NCI-H1930 (cell line): ENCODE measurements at places on chromosomes 1 and 21.

- no peak for DNase-seq
Observed at GRCh38 chr1:154707901-154708463, 100.0 kb upstream of the ADAR start.

- DNase-seq: peak; percentile 18
Observed at GRCh38 chr1:35451125-35451528, 106.1 kb downstream of the KIAA0319L start.

GRCh38 chr1:19969898-19970660 lies 9.3 kb downstream of the PLA2G2A start:
- no peak for DNase-seq

GRCh38 chr1:154328318-154329151 lies 3.2 kb downstream of the ATP8B2 start:
- peak; percentile 46 for DNase-seq

DNA sequence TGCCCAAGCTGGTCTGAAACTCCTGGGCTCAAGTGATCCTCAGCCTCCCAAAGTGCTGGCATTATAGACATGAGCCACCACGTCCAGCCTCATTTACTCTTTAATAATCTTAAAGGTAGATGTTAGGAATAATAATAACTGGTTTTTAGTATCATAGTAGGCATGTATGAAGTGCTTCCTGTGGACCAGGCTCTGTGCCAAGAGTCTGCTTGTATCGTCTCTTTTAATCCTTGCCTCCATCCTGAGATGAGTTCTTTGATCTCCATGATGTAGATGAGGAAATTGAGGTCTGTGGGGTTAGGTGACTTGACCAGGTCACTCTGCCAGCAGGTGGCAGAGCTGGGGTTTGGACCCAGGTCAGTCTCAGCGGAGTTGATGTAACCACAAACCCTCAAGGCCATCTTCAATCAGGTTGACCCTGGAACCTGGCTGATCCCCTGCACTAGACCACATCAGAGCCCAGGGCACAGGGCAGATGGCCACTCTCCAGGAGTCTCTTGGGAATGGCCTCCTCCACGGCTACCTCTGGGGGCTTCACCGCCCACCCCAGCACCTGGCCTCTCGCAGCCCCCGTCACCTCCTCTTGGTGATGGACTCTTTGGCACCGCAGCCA lies 11.3 kb downstream of the EFHD2 start:
- no peak for DNase-seq

- no peak for DNase-seq
Observed at GRCh38 chr1:151255381-151255780, 847 bp downstream of the PSMD4 start.

GRCh38 chr1:69321311-69321710 lies 246.4 kb upstream of the LRRC7 start:
- DNase-seq: no peak

GRCh38 chr21:39020751-39021477 lies 162.3 kb downstream of the PSMG1 start:
- no peak for DNase-seq

DNA sequence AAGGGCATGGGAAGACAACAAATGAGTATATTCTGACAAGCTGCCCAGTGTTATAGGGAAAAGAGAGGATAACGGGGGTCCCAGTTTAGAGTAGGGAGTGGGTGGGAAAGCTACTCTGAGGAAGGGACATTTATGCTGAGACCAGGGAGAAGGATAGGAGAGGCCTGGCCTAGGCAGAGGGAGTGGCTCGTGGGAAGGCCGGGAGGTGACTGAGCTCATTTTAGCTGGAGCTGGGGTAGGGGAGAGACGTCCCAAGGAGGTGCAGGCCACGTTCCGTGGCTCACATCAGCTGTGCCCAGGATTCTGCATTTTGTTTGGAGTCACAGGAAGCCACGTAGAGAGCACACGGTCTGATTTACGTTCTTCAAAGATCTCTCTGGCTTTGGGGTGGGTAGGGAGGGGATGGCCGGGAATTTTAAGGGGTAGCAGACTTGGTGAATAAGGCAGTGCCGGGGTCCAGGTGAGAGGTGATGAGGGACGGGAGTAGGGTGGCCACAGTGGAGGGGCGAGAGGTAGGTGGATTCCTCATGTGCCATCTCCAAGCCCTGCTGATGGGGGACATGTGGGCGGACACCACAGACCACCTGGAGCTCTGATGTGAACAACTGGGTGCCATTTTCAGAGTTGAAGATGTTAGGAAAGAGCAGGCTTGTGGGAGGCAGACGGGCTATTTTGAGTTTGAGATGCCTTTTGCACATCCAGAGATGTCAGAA lies 4.7 kb downstream of the TINAGL1 start:
- DNase-seq: no peak

GRCh38 chr1:36658838-36659237 lies 176.1 kb upstream of the CSF3R start:
- no peak for DNase-seq

DNA sequence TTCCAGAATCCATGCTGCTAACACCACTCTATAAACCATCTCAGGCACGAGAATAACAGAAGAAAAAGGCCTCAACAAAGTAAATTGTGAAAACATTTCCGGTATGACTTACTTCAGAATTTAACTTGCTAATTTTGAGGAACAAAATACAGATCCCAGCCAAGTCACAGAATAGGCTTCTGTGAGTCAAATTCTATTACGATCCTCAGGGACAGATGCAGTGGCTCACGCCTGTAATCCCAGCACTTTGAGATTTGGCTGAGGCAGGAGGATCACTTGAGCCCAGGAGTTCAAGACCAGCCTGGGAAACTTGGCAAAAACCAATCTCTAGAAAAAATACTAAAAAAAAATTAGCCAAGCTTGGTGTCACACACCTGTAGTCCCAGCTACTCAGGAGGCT lies 8.8 kb upstream of the CCDC27 start:
- no peak for DNase-seq

DNA sequence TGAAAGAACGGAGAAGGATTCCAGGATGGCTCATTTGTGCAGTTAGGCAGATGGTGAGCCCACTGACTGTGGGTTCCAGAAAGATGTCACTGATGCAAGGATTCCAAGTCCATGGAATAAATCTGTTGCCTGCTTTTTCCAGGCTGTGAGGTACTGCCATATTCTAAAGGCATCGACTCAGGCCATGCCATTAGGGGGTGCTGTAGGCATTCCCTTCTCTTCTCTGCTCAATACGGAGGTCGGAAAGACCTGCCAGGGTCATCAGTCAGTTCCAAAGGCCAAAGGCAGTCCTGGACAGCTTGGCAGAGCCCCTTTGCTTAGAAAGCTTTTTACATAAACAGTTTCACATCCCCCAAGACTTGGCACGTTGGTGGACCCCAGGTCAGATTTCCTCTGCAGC lies 31.7 kb upstream of the TMEM125 start:
- peak; percentile 23 for DNase-seq

DNA sequence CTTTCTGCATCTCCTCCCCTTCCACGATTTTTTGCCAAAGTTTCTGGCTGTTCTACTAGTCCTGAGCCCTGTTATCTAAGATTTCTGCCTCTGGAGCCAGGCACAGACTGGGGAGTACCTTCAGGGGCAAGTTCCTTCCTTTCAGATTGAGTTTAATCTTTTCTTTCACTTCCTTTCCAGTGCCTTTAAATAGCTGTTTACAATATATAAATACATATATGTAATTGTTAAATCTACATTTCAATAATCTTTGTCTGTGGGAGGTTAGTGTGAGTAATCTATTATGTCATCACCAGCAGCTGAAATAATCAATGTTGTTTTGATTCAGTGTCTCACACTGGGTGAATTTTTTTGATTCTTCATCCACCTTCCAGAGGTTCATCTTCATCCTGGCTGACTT lies 31.8 kb downstream of the DIPK1A start:
- DNase-seq: no peak

DNA sequence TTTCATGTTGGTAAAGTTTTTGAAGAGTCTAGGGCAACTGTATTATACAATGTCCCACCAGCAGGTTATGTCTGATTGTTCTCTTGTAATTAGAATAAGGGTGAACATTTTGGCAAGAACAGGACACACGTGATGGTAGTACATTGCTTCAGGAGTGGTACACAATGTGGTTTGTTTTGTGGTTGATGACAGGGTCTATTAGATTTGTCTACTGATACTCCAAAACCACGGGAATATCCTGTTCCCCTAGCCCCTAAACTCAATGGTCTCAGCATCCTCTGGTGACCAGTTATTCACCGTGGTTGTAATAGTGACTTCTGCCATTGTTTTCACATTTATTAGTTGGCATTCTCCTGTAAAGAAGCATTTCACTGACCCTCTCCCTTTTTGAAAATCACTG lies 22.1 kb upstream of the ACTA1 start:
- no peak for DNase-seq

DNA sequence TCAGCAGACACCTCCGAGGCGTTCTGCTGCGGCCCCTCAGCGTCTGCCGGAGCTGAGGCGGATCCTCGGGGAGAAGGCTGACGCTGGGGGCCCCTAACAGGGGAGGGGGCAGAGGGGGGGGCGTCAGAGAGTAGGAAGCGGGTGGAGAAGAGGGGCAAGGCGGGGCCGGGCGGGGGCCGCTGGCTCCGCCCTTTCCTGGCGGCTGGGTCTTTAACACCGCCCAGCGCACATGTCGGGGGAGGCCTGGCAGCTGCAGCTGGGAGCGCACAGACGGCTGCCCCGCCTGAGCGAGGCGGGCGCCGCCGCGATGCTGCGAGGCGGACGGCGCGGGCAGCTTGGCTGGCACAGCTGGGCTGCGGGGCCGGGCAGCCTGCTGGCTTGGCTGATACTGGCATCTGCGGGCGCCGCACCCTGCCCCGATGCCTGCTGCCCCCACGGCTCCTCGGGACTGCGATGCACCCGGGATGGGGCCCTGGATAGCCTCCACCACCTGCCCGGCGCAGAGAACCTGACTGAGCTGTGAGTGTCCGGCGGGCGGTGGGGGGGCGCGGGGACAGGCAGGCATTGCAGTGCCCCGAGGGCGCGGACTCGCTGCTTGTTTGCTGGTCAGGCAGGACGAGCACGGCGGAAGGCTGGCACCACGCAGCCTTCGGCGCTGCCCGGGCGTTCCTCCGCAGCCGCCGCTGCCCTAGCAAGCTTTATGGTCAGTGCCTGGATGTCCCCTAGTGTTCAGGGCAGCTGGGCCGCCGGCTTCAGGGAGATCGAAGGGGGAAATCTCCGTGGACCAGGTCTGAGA lies at the start of gene NTRK1:
NTRK1 (plus strand) TSS at position 238 of the 796 bp plus-strand sequence; CDS start at position 308, 70 bp downstream.
- DNase-seq: peak; percentile 33

- DNase-seq: no peak
Observed at GRCh38 chr1:234856845-234857245, 246.9 kb upstream of the IRF2BP2 start.

DNA sequence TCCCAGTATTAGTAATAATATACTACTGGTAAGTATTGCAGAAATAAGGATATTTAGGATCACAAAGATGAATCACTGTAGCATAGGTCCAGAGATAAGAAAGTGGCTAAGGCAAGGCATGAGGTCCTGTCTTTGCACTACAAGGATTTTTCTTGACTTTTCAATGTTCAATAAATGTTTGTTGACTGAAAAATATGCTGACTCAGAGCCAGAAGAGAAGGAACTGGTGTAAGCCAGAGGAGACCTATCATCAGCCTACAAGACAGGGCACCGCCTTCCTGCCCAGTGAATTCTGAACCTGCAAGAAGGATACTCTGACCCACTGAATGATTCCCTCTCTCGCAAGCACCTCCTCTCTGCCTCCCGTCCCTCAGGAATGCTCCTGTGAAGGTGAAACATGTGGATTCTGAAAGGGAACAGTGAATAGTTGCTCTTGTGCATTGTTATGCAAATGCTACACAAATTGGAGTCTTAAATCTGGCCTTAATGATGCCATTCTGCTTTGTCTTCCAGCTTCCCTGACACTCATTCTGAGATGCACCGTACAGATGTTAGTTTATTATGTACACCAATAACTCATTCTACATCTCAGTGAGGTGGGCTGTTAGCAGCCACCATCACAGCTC lies 540.0 kb downstream of the OMA1 start:
- no peak for DNase-seq

DNA sequence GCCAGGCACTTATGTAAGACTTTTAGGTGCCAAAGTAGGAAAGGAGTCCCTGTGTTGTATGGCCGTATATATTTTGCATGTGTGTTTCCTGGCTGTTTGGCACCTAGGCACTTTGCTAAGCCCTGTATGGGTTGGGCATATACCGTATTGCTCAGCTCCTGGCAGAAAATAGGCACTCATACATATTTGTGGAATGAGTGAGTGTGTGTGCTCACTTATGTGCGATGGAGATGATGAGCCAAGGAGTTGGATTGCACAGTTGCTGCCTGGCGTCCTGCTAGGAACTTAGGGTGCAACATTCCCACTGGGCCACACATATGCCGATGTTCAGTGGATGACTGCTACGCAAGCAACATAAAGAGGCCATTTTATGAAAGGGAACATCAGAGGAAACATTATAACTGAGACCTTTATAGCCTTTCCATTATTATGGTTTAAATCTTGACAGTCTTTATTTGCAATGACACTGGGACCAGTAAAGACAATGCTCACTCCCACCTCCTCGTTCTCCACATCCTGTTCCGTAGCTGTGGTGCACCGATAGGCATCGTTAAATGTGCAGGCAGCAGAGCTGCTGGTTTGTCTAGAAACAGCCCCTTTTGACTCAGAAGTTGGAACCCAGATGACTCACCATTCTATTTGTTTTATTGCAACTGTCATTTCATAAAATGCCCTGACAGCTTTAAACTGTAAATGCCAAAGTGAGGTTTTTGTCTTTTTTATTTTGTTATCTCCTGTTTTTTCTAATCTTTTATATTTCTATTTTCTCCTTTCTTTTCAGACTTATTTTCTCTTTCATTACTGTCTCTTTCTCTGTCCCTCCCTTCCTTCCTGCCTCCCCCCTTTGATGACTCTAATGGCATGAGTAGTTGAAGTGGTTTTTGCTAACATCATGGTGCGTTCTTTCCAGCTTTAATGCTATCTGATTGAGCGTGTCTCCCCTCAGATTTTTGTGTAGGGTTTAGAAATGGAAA lies 36.1 kb downstream of the PEX14 start:
- DNase-seq: no peak

DNA sequence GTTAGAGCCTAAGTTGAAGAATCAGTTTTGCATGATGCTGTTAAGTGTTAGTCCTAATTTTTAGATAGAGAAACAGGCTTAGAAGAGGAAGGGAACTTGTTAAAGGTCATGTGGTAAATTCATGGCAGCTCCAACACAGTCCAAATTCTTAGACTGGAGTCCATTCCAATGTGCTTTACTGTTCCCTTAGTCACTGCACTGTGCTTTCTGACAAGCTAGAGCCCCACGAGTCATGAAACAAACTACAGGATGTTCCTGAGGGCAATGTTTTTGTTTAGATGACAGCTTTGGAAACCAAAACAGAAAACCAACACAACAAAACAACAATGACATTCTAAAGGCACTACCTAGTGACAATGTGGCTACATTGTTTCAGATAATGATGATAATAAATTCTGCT lies 23.1 kb upstream of the RGS4 start:
- DNase-seq: no peak

GRCh38 chr1:180310095-180310494 lies 80.0 kb downstream of the LHX4 start:
- no peak for DNase-seq

GRCh38 chr1:119791377-119791776 lies 19.9 kb downstream of the REG4 start:
- no peak for DNase-seq
